ENCODE measurements at places on chromosomes 12 and 14.

DNA sequence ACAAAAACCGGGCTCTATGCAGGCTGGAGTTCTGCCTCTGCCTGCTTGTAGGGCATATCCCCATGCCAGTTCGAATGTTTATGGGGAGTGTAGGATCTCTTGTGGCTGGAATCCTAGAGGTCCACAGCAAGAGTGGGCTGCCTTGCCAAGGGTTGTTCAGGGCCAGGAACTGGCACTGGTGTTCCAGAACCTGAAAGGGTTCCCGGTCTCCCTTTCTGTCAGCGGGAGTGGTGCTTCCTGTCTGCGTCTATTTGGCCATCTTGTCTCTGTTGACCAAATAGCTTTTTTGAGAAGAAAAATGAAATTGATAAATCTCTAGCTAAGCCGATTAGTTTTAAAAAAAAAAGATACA is 17.8 kb downstream of the OLR1 start:
- no peak for DNase-seq

DNA sequence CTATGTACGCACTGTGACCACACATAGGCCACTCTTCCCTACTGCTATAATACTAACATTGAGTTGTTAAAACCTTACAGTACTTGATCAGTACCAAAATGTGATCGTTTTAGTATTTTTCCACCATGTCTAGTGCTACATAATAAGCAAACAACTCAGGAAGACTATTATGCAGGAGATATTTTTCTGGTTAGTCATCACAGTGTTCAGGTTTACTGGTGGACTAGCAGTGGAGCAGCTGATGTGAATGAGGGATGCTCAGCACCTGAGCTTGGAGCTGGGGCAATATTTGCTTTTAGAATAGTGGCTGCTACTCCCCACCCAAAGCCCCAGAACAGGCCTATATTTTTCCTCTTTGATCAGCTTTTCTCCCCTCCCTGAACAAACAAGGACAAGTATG is 513.1 kb downstream of the KCNH5 start:
- no peak for DNase-seq

GRCh38 chr12:112998987-112999767 is 20.9 kb downstream of the OAS2 start:
- DNase-seq = no peak

DNA sequence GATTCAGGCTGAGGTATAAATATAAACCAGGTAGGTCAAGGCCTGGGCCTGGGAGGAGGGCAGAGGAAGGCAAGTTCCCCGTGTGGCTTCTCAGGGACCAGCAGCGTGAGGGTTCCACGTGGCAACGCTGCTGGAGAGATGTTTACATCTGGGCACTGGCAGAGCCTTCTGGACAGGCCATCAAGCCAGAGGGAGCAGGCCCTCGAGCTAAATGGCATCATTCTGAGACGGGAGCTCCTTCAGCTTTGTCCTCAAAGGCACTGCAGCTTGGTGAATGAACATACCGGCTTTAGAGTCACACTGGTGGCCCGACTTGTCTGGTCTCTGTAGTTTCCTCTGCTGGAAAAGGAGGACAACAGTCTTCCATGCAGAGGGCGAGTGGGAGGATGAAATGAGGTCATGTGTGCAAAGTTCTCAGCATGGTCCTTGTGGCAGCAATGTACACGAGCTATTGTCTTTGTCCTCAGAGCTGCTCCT is 231.3 kb downstream of the ZFP36L1 start:
- DNase-seq = no peak

DNA sequence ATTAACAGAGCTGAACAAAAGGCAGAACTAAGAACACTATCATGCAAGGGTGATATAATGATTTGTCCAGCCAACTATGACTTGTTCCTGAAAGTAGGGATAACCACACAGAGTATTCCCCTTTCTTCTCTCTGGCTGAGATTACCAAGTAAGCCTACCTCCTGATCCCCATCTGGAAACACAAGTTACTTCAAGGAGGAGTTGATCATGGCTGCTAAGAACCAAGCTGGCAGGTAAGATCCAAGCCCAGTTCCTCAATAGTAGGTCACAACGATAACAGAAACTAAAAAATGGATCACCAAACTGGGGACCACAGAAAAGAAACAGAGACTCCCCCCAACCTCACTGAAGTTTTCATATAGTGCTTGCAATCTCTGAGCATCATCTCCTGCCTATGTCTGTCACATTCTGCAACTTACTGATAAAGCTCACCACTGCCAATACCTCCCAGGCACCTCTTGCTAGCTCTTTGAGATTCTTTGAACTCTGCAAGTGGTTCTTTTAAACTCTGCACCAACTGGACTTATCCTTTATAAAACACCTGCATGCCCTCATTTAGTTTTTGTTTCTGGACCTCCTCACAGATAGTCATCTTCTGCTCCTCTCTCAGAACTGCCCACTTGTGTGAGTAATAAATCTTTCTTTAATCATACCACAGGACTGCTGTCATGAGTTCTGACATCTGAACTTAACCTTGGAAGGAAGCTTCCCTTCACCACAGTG is 76.6 kb downstream of the LRP6 start:
- DNase-seq = no peak

DNA sequence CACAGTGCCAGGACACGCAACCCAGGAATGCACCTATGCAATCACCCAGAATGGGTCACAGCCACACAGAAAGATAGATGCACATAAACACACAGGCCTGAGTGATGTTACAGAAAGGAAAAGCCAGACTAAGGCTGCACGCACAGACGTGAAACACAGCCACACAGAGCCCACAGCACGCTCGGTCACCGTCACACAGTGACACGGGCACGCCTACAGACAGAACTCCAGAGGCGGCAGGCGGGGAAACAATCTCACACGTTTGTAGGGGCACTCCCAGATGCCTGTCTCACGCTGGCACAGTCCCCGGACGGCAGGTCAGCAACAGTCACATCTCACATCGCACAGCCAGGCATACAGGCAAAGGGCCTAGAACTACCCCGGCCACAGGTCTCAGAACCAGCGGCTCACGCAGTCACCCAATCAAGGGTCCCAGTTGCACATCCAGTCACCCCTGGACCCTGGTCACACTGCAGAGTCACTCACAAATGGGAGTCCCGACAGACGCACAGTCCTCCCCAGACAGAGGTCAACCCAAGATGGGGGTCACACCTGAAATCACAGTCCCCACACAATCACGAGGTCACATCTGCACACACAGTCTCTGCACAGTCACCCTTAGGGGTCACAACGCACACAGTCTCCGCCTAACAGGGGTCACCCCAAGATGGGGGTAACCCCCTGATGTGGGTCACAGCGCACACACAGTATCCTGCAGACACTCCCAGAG is 790 bp downstream of the SSH1 start:
- DNase-seq = peak; percentile 75

Data from activated T-cell treated with anti-CD3 and anti-CD28 coated beads, Interleukin-2, amount 50 U/mL, for 24 hours (primary cell).